Activated T-helper 9 cell treated with anti-CD3 and anti-CD28 coated beads, Interleukin-2, amount 50 U/mL, for 16 hours (primary cell): ENCODE measurements at places on chromosomes 5 and 9.
A peak's percentile ranks its signal among the peaks of the same experiment; 100 is the strongest.

- DNase-seq: no peak
These were observed 387.2 kb downstream of the ARHGEF28 start for GRCh38 chr5:74013222-74013621.

DNA sequence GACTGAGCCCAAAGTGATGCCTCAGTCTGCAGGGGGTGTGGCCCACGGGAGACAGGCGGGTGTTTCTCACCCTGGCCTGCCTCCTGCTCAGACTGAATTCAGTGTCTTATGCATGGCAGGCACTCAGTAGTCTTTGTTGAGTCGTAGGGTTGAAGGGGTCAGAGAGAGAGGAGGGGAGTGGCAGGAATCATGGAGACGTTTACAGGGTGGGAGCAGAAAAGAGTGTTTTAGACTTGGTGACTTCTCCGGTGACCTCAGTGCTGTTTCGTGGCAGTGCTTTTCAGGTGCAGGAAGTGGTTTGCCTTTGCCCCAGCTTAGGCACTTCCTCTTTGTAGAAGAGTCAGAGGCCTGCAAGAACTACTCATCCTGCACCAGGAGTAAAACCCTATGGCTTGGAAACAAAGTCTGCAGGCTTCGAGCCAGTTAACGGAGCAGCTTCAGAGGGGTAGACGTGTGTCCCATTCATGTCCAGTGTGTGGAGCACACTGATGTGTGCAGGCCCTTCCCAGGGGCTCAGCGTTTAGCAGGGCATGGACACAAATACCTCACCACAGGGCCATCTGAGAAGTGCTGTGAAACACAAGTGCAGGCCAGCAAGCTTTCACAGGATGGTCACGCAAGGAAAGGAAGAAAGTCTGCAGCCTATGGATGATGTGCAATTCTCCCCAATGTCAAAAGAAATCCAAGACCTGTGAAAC, 24.5 kb upstream of the SEMA4D start:
- peak; percentile 51 for DNase-seq

DNA sequence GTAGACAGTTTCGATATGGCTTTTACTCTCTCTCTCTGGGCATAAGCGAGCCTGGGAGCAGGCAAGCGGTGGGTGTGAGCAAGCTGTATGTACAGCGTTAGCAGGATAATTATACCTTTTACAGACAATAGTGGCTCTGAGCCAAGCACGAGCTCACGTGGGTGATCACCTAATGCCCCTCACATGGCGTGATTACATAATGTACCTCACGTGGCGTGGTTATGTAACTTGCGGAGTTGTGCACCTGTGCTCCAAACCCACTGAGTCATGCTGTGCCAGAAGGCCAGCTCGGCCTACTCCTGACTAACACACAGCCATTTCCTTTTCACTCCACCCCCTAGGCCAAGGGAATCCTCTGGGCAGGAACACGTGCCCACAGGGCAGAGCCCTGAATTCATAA, 797.2 kb downstream of the EFNA5 start:
- no peak for DNase-seq

- DNase-seq: no peak
These were observed 23.1 kb downstream of the IRF1 start for GRCh38 chr5:132467287-132467984.

DNA sequence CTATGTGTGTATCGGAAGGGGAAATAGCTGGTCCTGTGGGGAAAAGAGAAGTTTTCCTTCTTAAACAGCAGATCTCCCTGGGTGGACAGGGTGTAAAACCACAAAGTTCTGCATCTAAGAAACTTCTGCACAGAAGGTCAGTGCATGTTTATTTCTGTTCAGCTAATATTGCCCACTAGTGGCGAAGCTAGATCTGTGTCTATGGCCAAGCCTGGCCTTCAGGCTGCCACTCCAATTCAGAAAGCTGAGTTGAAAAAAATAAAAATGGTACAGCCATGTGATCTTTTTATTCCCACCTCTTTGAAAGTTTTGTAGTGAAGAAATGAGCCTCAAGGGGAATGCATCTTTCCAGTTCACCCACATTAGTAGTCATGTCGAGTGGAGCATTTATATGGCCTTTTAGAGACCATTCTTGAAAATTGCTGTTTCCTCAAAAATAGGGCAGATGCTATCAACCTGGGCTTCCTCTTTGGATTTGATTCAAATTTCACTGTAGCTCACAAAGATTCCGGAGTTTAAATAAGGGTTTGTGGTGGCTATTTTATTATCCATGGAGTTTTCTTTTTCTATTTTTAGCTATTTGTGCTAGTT, 488.0 kb downstream of the PRELID2 start:
- no peak for DNase-seq

GRCh38 chr5:135069895-135070657, 36.0 kb upstream of the PITX1 start:
- no peak for DNase-seq

GRCh38 chr9:5892456-5893133, 1.9 kb downstream of the MLANA start:
- DNase-seq: no peak

- no peak for DNase-seq
These were observed 363.4 kb upstream of the SLC30A5 start for GRCh38 chr5:68730220-68730978.

GRCh38 chr9:107737987-107738743, 248.6 kb upstream of the KLF4 start:
- DNase-seq: no peak

GRCh38 chr5:180811623-180812124, 9.1 kb upstream of the MGAT1 start:
- no peak for DNase-seq

DNA sequence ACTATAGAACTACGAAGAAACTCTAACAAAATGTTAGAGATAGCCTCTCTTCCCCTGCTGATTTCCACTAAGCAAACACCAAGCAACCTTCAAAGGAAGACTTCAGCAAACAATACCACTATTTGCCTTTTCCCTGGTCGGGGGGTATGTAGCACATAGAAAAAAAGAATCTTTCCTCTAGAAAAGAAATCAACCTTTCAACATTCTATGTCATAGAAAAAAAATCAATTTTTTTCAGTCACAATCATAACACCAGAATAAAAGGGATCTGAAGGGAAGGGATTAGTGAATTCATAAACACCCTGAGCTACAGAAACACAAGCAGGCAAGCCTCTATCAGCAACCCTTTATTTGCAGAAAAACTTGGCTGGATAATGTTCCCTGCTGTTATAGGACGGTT, 15.3 kb downstream of the ABCA1 start:
- no peak for DNase-seq

DNA sequence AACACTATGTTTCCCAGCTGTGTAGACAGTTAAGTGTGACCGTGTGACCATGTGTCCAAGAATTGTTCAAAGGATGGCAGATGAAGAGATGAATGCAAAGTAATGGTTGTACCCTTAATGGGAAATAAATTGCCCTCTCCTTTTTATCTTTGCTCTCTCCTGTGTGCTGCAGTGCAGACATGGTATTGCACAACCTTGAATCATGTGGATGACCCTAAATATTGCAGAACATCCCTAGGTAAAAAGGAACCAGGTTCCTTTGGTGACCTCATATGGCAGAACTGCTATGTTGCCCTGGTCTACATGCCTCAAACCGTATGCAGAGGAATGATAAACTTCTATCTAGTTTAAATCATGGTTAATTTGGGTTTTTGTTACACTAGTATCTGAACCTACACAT, 81.7 kb upstream of the CTNND2 start:
- no peak for DNase-seq

DNA sequence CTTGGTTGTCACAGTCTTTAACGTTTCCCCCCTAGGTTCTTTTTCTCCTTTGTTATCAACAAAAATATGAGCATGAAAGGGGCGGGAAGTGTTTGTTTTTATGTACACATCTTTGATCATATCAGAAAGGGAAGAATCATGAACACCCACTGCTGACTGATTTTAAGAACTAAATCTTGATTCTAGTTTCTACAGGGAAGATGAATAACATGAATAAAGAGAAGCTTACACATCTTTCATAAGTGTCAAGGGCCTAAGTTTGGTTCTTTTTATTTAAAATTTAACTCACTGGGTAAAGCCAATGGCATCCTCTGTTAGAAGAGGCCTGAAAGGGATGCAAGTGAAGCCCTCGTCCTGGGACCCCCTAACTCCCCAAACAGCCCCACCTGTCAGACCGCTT, 14.8 kb upstream of the CTNNA1 start:
- DNase-seq: no peak

DNA sequence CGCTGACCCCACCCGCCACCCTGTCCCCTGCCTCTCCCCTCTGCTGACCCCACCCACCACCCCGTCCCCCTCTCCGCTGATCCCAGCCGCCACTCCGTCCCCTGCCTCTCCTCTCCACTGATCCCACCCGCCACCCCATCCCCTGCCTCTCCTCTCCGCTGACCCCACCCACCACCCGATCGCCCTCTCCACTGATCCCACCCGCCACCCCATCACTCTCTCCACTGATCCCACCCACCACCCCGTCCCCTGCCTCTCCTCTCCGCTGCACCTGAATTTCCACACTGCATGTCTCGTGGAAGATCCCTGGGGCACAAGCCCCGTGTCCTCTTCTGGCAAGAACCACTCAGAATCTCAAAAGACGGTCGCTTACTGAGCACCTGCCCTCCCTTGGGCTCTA, 53.4 kb upstream of the OLFM1 start:
- no peak for DNase-seq

- DNase-seq: no peak
These were observed 10.8 kb upstream of the STOM start for GRCh38 chr9:121380846-121381245.

DNA sequence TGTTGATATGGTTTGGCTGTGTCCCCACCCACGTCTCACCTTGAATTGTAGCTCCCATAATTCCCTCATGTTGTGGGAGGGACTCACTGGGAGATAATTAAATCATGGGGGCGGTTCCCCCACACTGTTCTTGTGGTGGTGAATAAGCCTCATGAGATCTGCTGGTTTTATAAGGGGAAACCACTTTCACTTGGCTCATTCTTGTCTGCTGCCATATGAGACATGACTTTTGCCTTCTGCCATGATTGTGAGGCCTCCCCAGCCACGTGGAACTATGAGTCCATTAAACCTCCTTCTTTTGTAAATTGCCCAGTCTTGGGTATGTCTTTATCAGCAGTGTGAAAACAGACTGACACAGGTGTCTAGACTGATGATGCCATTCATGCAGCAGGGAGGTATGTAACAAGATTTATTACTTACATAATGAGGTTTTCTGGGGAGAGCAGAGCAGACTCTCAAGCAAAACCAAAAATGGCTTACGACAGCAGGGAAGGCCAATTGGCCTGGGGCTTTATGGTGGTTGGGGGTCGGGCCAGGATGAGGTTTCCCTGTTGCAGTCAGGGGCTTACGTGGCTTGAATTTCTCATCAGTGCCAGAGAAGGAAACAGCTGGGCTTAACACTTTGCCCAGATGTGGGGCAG, 9.5 kb upstream of the COMMD10 start:
- DNase-seq: no peak
